Renal pelvis (tissue), 12 donors: ENCODE measurements at places on chromosomes 1 and 21.

- DNase-seq: no peak
Measured at GRCh38 chr1:19547814-19548213, 62.5 kb upstream of the CAPZB start.

GRCh38 chr1:35808450-35809113 lies 766 bp downstream of the AGO4 start:
- peak; percentile 19 for DNase-seq

- DNase-seq: no peak
Measured at GRCh38 chr21:42666925-42667324, 13.5 kb downstream of the PDE9A start.

DNA sequence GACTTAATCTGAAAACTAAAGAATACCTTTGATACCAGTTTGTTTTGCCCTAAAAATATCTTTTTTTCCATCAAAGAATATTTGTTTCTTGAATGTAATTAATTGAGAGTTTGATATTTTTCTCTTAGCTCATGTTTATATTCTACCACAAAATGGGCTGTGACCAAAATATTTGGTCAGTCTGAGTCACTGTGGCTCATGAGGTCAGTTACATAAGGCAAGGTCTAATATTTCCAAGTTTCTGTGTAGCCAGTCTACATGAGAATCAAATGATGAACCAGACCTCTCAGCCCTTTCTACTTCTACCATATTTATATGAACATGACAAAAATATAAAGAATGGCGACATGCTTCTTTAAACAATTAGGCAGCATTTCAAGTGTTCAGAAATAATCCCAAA lies 83.0 kb upstream of the IVNS1ABP start:
- DNase-seq: no peak

GRCh38 chr1:215597961-215598360 lies 30.9 kb downstream of the KCTD3 start:
- no peak for DNase-seq

DNA sequence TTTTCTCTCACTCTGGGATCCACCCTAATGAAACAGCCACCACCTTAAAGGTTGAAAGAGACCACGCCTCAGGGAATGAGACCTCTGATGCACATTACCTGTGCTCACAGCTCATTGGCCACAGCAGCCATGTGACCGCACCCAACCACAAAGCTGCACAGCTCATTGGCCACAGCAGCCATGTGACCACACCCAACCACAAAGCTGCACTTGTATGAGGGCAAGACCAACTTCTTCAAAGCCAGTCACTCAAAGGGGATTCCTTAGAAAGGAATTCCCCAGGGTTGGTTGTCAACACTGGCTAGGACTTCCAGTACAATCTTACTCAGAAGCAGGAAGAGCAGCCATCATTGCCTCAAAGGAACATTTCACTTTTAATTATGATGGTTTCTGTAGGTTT lies 43.6 kb upstream of the PDE9A start:
- no peak for DNase-seq

DNA sequence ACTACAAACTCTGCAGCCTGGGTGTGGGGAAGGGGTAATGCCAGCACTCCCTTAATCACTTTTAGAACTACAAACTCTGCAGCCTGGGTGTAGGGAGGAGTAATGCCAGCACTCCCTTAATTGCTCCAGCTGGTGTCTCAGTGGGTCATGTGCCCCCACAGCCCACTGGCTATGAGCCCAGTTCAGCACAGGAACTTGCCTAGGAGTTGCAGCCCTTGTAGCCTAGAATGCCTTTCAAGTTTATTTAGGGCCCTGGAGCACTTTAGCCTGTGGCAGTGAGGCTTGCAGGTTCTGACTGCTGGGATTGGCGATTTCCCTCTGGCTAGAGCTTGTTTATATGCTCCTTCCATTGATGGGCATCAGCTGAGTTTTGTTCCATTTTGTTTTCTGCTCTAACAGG lies 17.1 kb downstream of the VN1R5 start:
- no peak for DNase-seq
